AG04449 (cell line): ENCODE measurements at places on chromosomes 13 and 19.
A peak's percentile ranks its signal among the peaks of the same experiment; 100 is the strongest.

- no peak for DNase-seq
Measured at GRCh38 chr19:13032837-13033236, 37.6 kb downstream of the NFIX start.

DNA sequence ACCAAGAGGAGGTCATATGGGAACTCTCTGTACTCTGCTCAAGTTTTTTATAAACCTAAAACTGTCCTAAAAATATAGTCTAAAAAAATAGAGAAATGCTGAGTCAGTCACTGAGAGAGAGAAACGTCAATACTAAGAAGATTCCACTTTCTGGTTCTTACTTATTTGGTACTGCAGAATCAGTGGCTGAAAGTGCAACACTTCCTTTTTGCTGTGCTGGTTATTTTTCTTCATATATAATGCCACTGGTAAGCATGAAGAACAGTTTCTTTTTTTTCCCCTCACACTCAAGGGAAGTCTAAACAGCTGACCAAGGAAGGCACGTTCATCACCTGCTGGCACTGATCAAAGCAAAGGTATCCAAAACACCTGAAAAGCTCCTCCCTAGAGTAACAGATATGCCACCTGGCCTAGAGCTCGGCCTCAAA, 44.3 kb upstream of the N4BP2L1 start:
- DNase-seq, result no peak

GRCh38 chr19:42242512-42243409, at the start of gene GSK3A:
GSK3A (minus strand) TSS chr19:42242602; CDS start chr19:42242465, 137 bp downstream.
- peak; percentile 96 for DNase-seq

GRCh38 chr19:43526884-43527859, at the start of gene ETHE1:
ETHE1 (minus strand) TSS chr19:43527201; CDS start chr19:43527177, 24 bp downstream.
- no peak for DNase-seq

DNA sequence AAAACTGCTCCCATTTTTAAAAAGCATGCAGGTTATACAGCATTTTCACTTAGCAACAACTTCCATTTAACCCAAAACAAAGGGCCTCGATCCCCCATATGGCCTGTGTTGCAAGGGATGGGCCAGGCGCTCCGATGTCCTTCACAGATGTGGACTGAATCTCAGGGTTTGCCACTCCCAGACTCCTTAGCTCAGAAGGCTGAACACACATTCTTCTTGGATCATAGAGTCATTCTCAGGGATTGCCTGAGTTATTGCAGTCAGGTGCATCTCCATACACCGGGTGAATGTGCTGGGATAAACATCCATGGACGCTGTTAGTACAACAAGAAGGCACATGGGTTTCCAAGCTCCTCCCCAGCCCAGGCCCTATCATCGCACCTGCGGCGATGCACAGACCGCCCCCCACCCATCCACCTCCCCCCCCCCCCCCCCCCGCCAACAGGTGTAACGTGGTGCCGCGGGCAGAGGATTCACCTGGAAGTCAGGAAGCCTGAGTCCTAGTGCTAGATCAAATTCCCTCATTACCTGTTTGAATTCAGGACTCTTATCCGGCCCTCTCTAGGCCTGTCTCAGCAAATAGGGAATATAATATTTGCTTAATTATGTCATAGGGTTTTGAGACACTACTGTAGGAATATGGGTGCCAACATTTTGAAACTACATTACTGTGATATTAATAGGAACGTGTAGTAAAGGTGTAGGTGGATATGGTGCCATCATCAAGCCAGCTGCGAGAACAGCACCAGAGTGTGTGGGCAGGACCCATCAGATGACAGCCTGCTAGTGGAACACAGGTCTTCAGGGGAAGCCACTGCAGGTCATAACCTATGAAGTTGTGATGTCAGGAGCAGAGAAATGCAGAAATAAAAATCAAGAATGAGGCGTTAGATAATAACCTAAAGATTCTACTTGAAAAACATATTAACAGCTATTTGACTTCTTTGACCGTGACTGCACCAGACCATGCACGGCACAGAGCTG, 110.9 kb downstream of the SACS start:
- DNase-seq, result no peak

DNA sequence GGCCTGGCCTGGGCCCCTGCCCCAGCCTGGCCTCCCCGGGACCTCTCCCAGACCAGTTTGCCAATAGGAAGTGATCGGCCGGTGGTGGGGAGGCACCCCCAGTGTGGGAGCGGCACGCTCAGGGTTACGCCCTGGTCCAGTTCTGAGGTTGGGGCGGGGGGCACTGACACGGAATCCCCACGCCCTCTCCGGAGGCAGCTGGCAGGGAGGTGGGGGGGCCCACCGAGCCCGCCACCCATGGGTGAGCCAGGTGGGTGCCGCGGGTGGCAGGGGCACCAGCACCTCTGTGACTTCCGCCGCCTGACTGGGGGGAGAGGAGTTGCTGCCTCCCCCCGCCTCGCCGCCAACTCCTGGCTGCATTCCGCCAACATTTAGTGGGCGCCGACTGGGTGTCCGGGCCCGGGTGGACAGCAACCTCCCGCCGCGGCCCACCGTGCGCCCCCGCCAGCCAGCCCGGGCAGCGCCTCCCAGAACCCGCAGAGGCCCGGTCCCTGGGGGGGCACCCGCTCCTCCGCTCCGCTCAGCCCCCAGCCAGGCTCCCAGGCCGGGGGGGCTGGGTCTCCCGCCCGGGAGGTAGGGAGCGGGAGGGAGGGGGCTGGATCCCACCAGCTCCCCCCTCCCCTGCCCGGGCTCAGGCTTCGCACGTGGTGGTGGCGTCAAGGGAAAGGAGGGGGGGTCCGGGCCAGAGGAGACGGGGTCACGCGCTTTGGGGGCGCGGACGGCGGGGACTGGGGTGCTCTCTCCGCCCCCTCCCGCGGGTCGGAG, 2.0 kb downstream of the ZBTB7A start:
- no peak for DNase-seq

GRCh38 chr13:78265098-78265497, 338.3 kb downstream of the POU4F1 start:
- DNase-seq, result no peak

GRCh38 chr13:93151277-93151676, 75.3 kb upstream of the GPC6 start:
- peak; percentile 58 for DNase-seq

- no peak for DNase-seq
Measured at GRCh38 chr13:32362574-32362973, 47.3 kb downstream of the BRCA2 start.

DNA sequence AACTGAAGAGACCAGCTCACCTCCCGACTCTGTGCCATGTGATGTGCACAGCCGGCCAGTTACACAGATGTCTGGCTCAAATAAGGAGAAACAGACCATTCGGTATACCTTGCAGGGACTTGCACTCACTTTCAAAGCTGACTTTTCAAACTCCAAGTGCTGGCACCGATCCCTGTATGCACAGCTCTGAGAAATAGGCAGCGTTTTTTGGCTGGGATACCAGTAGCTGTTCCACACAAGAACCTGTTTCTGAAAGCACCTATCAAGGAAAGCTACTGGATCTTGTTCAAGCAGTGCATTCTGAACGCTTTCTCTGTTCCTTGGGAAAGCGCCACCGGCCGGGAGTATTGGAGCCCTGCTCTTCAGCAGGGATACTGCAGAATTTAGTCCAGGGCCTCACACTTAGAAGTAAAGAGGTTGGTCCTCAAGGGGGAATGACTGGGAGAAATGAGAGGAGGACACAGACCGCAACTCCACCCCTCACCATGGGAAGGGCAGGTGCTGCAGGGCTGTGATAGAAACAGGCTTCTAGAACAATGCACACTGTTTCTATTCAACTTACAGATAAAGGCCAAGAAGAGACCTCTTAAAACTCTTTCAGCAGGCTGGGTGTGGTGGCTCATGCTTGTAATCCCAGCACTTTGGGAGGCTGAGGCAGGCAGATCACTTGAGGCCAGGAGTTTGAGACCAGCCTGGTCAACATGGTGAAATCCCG, 53.6 kb upstream of the PABPC3 start:
- no peak for DNase-seq

GRCh38 chr13:67063036-67063435, 167.1 kb downstream of the PCDH9 start:
- DNase-seq, result no peak

- DNase-seq, result no peak
Measured at GRCh38 chr13:80203496-80203895, 137.4 kb downstream of the SPRY2 start.

GRCh38 chr13:60756306-60756705, 359.3 kb downstream of the TDRD3 start:
- DNase-seq, result no peak

DNA sequence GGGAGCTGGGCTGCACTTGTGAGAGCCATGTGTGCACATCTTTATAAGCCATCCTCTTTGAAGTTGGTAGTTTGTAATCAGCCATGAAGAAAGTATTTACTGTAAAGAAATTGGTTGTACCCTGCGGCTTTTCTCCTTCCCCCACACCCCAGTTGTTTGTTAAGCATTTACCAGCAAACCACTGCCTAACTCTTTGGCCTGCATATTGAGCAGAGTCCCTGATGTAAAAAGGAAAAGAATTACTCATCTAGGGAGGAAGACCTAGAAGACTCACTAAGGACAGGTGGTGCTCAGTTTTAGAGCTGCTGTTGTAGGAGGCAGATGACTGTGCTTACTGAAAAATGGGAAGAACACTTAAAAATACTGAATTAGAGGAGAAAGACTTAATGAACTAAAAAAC, 245.3 kb downstream of the PCCA start:
- no peak for DNase-seq

- DNase-seq, result no peak
Measured at GRCh38 chr19:46772170-46773017, 16.0 kb downstream of the SLC1A5 start.

GRCh38 chr19:37931881-37932655, 25.1 kb downstream of the SIPA1L3 start:
- DNase-seq, result no peak

DNA sequence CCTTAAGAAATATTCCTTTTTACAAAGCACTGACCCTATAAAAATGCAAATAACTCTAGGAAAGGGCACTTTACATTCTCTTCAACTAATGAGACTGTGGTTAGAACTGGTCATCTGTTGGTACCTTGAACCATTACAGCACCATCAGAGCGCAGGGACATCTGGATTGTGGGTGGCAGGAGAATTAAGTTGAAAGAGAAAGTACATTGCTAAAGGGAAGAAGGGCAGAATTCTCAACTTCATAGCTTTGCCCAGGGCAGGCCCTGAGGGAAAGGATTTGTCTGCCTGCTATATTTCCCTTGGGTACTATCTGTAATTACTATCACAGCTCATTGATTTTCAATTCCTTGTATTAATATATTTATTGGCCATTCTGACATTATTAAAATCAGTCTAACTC, 196.8 kb downstream of the KLF12 start:
- no peak for DNase-seq

DNA sequence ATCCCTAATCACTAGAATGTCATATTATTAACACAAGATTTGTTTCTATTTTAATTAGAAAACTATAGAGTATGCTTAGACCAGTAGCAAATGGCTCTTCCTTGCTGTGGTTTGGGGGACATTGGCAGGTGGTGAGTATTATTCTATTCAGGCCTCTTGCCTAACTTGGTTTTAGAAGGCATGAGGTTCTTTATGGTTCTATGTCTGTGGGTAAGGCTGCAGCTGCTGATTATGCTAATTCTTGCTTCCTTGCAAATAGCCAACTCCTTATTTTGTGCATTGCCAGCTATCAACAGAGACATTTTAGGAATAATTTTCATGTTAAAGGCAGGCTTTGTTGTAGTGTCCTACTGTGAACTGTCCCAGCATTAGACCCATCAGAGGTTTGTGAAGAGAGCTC, 1344.9 kb downstream of the UQCRFS1 start:
- DNase-seq, result no peak

GRCh38 chr13:77423296-77423695, 96.4 kb upstream of the MYCBP2 start:
- DNase-seq, result no peak

GRCh38 chr19:53951436-53951835, 11.3 kb upstream of the CACNG8 start:
- no peak for DNase-seq

DNA sequence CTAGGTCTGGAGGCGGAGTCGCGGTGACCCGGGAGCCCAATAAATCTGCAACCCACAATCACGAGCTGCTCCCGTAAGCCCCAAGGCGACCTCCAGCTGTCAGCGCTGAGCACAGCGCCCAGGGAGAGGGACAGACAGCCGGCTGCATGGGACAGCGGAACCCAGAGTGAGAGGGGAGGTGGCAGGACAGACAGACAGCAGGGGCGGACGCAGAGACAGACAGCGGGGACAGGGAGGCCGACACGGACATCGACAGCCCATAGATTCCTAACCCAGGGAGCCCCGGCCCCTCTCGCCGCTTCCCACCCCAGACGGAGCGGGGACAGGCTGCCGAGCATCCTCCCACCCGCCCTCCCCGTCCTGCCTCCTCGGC, at the start of gene SLC5A5:
Gene SLC5A5 (plus strand): TSS at position 68 of the 373 bp plus-strand sequence. CDS start 375 bp downstream, outside the sequence.
- no peak for DNase-seq

DNA sequence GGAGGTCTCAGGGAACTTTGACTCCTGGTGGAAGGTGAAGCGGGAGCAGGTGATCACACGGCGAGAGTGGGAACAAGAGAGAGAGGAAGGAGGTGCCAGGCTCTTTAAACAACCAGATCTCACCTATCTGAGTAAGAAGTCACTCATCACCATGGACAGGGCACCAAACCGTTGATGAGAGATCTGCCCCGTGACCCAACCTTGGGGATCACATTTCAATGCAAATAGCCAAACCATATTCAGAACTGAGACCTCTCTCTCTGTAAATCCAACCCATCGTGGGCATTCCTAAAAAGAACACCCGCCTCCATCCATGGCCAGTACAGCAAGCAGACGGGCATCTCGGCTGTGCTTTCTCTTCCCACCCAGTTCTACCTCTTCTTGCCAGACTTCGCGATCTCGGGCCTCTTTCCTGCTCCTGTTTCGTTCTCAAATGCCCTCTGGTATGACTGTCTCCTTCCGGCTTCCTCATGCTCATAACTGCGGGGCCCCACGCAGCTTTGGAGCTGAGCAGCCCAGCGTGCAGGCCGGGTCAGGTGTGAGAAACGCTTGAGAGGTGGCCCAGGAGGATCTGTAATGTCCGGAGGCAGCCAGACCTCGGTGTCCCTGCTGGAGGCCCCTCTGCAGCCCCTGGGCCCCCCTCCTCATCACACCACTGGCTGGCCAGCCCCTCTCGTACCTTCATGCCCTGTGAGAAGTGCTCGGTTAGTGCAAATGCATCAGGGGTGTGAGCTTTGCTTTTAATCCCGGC, 97.0 kb upstream of the GPR183 start:
- no peak for DNase-seq

DNA sequence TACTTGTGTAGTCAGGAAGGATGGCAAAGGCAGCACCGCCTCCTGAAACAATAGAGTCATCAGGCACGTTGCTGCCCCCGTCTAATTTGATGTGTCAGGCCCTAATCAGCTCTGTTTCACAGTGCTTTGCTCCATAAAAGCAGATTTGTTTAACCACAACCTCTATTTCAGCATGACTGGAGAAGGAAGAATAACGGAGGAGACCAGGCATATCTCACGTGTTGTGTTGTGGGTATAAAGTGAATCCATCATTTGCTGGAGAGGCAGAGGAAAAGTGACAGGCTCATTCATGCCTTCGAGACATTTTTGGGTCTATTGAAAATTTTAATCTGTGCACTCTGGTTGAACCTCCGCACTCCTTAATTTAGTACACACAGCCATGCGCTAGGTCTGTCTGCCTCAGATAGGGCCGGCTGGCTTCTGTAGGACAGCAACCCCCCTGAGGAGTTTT, 940.4 kb upstream of the SLC10A2 start:
- DNase-seq, result no peak

- DNase-seq, result no peak
Measured at GRCh38 chr13:95627590-95627989, 16.9 kb downstream of the DZIP1 start.

- DNase-seq, result no peak
Measured at GRCh38 chr13:100300708-100301107, 211.8 kb downstream of the PCCA start.
